IPS DF 19.7 (cell line): ENCODE measurements at places on chromosomes 12 and 14.

DNA sequence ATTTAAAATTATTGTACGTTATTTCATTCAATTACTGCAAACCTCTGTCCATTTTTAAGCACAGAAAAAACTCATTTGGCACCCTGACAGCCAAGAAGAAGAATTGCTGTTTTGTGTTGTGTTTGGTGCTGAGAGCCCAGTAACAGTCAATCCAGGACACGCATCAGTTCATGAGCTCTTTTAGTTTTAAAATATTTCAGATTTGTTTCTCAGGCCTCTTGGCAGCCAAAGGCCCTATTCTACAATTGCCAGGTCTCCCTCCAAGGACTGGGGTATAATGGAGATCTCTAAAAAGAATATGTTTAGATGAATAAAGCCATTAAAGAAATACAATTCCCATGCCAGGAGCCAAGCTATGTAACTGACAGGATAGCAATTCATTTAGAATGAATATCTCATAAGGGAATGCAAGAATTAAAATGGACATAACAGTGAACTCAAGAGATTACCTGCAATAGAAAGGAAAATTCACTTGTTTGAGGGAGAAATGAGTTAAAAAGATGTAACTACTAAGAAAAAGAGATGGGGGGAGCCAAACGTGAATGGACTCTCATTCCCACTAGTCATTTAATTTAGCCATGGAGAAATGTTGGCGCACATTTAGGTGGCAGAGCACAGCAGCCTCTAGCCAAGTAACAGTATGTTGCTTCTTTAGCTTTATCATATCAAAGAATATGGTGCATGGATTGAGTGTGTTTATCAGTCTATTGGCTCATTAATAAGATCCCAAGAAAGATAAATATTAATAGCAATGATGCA is 140.6 kb upstream of the PELI2 start:
- DNase-seq, result no peak

GRCh38 chr14:39423793-39424192 is 8.4 kb downstream of the FBXO33 start:
- no peak for DNase-seq

- no peak for DNase-seq
Observed at GRCh38 chr12:15996948-15997347, 85.8 kb downstream of the DERA start.

DNA sequence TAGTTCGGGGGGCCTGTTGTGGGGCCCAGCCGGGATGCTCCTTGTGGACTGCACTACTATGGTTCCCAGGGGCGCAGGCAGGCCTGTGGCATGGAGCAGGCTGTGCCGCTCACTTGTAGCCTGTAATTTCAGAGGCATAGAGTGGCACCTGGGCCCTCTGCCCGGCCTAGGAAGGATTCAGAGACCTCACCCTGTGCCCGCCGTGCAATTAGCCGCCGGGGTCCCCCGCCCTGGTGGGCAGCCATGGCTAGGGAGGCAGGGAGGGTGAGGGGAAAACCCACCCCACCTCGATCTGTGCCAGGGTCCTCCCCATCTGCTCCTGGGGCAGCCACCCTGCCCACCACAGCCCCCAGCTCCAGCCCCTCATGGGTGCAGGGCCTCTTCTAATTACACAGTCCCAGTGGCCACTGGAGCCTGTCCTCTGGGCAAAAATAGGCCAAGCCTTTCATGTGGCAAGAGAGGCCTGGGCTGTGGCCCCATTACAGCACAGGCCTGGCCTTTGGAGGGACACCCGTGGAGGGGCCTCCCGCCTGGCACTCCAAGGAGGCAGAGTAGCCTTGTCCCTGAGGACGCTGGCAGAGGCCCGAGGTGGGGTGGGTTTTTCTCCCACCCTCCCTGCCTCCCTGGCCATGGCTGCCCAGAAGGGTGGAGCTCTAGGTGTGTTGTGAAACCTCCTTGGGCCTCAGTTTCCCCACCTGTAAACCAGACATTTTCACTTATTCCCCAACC is 5.3 kb upstream of the TMEM119 start:
- no peak for DNase-seq

- no peak for DNase-seq
Observed at GRCh38 chr14:64787619-64788018, 83.4 kb downstream of the PLEKHG3 start.
